GM23248 (cell line): ENCODE measurements at places on chromosomes 4 and X. TPM values are rescaled to one million over a fixed set of nuclear protein-coding genes. Genes with fewer than 3 reads are reported as not detected.

- H3K27me3 ChIP-seq, result no peaks in the 10 kb centered on the region
- no peak overlapping the region for H3K4me3 ChIP-seq
- H3K4me1 ChIP-seq, result no peaks in the 10 kb centered on the region
- DNase-seq, result no peak
Observed at GRCh38 chr4:104352211-104352610, 142.5 kb downstream of the CXXC4 start.

EXOC1L gene
- not detected in 2 replicates for total RNA-seq

LGI2 gene
- total RNA-seq, result not detected in 2 replicates

GRCh38 chrX:120824021-120824420 is 51.6 kb downstream of the CT47B1 start:
- peak; percentile 7 for DNase-seq
- H3K27ac ChIP-seq, result no peak overlapping the region
- no peaks in the 10 kb centered on the region for H3K36me3 ChIP-seq
- H3K4me3 ChIP-seq, result no peak overlapping the region
- no peaks in the 10 kb centered on the region for H3K27me3 ChIP-seq
- no peaks in the 10 kb centered on the region for H3K4me1 ChIP-seq

GRCh38 chr4:135497563-135498152 is 1296.1 kb upstream of the PABPC4L start:
- DNase-seq, result no peak
- H3K4me3 ChIP-seq, result no peak overlapping the region
- no peaks in the 10 kb centered on the region for H3K36me3 ChIP-seq
- no peaks in the 10 kb centered on the region for H3K4me1 ChIP-seq
- H3K27me3 ChIP-seq, result no peaks in the 10 kb centered on the region

DNA sequence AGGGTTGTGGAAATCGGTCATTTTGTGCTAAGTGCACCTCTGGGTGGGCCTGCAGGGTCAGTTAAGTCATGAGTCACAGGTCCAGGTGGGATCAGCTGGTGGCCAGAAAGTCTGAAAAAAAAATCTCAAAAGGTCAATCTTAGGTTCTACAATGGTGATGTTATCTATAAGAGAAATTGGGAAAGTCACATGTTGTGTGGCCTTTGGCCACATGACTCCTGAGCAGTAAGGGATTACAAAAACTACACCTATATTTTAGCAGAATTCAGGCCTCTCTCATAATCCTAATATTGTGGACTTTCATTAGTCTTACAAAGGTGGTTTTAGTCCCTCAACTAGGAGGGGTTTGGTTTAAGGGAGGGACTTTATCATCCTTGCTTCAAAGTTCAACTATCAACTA is 59.1 kb downstream of the UCHL1 start:
- no peak for DNase-seq
- no peak overlapping the region for H3K27ac ChIP-seq
- no peak overlapping the region for H3K4me3 ChIP-seq
- no peaks in the 10 kb centered on the region for H3K36me3 ChIP-seq
- no peaks in the 10 kb centered on the region for H3K4me1 ChIP-seq

KLHL4 gene
- total RNA-seq, result 0.11 TPM in 1 of 2 replicates, not detected in the other

DNA sequence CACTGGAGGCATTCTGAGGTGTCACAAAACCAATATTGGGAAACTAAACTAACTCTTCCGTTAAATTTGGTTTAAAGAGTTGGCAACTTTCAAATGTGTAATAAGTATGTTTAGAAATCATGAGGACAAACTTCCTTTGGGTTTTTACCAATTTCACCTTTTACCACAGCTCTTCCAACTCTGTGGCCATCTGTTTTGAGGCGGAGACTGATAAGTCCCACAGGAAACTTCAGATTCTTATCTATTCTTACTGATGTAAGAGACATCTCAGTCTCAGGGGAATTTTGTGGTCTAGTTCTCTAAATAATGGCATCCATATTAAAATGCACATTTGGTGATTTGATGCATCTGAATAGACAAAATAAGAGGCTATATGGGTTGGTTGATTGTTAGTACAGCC is 229.2 kb upstream of the AFF2 start:
- no peaks in the 10 kb centered on the region for H3K4me1 ChIP-seq
- H3K4me3 ChIP-seq, result no peak overlapping the region
- no peak for DNase-seq
- no peaks in the 10 kb centered on the region for H3K27me3 ChIP-seq

DNA sequence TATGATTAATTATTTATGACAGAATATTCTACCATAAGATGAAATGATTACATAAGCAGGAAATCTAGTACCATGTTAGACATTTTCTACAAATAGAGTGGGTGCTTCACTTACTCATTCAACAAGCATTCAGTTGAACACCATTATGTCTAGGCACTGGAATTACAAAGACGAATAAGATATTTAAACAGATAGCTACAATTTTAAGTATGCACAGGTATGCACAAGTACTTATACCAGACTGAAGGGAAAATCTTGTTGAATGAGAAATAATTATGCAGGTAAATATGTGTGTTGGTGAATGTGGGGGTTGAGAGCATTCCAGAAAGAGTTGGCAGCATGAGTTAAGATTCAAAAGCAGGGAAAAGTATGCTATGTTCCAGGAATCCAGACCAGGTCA is 107.3 kb upstream of the CNKSR2 start:
- no peaks in the 10 kb centered on the region for H3K36me3 ChIP-seq
- no peak for DNase-seq
- no peaks in the 10 kb centered on the region for H3K4me1 ChIP-seq
- H3K27ac ChIP-seq, result no peak overlapping the region
- H3K4me3 ChIP-seq, result no peak overlapping the region
- no peaks in the 10 kb centered on the region for H3K27me3 ChIP-seq

TEC gene
- total RNA-seq, result not detected in 2 replicates

DNA sequence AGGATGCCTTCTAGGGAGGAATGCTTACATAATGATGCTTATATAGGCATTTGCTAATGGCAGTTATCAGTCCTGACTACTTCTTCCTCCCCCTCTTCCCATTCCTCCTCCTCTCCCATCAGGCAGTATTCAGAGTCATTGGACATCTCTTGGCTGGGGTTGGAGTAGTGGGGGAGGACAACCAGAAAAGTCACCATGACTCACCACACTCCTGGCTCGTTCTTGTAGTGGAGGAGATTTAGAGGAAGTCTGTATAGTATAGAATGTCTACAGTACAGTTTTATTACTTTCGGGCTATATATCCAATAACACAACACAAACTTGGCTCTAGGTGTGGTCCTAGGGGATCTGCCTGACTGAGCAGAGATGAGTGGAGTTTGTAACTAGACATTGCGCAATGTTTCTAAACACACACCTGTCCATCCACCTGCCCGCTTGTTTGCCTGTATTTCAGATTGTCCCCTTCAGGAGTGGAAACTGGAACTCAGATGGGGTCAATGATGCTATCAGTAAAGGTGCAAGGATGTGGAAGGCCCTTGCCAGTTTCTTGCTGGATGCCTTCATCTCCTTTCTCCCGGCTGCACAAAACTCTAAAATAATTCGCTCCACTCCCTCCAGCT is 27.9 kb upstream of the KIAA1210 start:
- no peak overlapping the region for H3K4me3 ChIP-seq
- peaks cover 5% of the 10 kb centered on the region; the same call in 1 of the 2 replicates for H3K4me1 ChIP-seq
- H3K36me3 ChIP-seq, result no peaks in the 10 kb centered on the region
- no peak overlapping the region for H3K27ac ChIP-seq

ZFYVE28 gene
- total RNA-seq, result 8.9 and 9.6 TPM in 2 replicates

- H3K27ac ChIP-seq, result no peak overlapping the region
- H3K4me3 ChIP-seq, result no peak overlapping the region
- H3K36me3 ChIP-seq, result no peaks in the 10 kb centered on the region
- peaks cover 13% of the 10 kb centered on the region for H3K4me1 ChIP-seq
Observed at GRCh38 chr4:52822583-52822971, 39.5 kb upstream of the RASL11B start.

GRCh38 chr4:142539796-142540482 is 306.2 kb downstream of the INPP4B start:
- H3K36me3 ChIP-seq, result no peaks in the 10 kb centered on the region
- H3K27ac ChIP-seq, result no peak overlapping the region
- H3K4me3 ChIP-seq, result no peak overlapping the region
- H3K4me1 ChIP-seq, result peaks cover 16% of the 10 kb centered on the region
- H3K27me3 ChIP-seq, result no peaks in the 10 kb centered on the region

N4BP2 gene
- 3.0 and 3.2 TPM in 2 replicates for total RNA-seq

DNA sequence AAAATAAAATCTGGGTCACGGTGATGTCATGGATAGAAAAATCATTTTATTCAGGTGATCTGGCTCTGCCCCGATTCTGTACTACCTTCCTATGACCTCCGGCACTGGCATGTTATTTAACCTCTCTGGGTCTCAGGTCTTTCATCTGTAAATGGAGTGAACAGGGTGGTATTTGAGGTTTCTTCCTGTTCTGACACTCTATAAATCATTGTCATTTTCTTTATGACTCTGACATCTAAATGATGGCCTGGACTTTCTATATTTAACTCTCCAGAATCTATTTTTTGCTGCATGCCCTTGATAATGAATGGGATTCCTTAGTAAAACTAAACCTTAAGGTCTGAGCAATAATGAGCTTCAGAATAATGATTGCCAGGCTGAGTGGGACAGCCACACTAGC is 422.0 kb upstream of the CNKSR2 start:
- H3K27ac ChIP-seq, result no peak overlapping the region
- DNase-seq, result no peak
- no peaks in the 10 kb centered on the region for H3K36me3 ChIP-seq
- H3K27me3 ChIP-seq, result no peaks in the 10 kb centered on the region
- H3K4me3 ChIP-seq, result no peak overlapping the region

GRCh38 chr4:41359422-41359775 is 102.7 kb downstream of the UCHL1 start:
- peaks cover 10% of the 10 kb centered on the region; the same call in 1 of the 2 replicates for H3K4me1 ChIP-seq
- H3K36me3 ChIP-seq, result no peaks in the 10 kb centered on the region
- H3K4me3 ChIP-seq, result no peak overlapping the region
- DNase-seq, result no peak

GRCh38 chr4:62199291-62199810 is 999.2 kb downstream of the ADGRL3 start:
- H3K27me3 ChIP-seq, result no peaks in the 10 kb centered on the region
- H3K4me1 ChIP-seq, result no peaks in the 10 kb centered on the region
- no peak overlapping the region for H3K4me3 ChIP-seq

GRCh38 chrX:66632473-66632872 is 6.4 kb downstream of the EDA2R start:
- H3K27me3 ChIP-seq, result no peaks in the 10 kb centered on the region
- peak overlapping the region; percentile 81 for H3K27ac ChIP-seq
- DNase-seq, result peak; percentile 61

DNA sequence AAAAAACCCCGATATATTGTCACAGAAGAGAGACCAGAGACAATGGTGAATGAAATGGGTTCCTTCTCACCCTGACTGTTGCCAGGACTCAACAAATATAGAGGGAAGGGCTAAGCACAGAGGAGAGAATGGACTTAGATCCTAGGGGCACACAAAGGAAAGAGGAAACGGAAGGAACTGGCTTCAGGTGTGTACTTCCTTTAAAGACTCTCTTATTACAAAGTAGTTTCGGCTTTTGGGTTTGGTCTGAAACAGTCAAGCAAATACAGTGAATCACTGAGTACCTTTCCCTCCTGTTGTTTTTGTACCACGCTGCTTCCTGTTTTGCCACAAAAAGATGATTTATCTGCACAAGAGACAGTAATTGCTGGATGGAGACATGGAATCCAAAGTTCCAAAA is 46.1 kb upstream of the S100G start:
- no peak overlapping the region for H3K4me3 ChIP-seq
- no peaks in the 10 kb centered on the region for H3K27me3 ChIP-seq
- peaks cover 12% of the 10 kb centered on the region for H3K4me1 ChIP-seq
- no peak for DNase-seq

SLC25A53 gene
- total RNA-seq, result 6.1 and 9.9 TPM in 2 replicates

DNA sequence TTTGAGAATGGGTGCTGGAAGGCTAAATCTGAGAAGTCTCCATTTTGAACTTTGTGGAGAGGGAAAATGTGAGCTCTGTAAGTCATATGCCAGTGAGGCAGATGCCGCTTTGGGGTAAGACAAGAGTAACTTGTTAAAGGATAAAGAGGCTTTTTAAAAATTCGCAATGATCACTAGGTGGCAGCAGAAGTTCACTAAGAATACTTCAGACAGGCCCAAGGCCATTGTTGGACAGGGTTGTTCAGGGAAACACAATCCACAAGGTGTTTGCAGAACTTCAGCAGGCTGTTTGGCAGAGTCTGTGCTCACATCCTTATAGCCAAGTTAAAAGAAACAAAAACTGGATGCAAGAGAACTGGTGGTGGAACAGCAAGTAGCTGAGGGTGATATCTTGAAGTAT is 13.7 kb upstream of the PIGA start:
- H3K4me3 ChIP-seq, result no peak overlapping the region
- no peaks in the 10 kb centered on the region for H3K27me3 ChIP-seq
- peak; percentile 70 for DNase-seq
- H3K27ac ChIP-seq, result no peak overlapping the region
- no peaks in the 10 kb centered on the region for H3K36me3 ChIP-seq

DNA sequence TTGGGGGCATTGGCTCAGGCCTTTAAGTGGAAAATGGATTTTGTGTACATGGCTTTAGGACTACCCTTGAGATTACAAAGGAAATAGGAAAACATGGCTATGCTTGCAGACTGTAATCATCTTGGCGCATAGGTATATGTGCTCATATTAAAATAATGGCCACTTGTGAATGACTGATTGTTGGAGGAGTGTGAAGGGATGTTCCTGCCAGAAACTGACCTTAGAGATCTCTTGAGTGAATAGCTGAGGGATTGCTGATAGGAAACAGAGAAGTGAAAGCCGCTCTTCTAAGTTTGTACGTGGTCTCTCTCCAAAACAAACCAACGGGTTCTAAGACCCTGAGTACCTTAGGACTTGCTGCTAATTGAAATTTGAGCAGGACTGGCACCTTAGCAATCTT is 186.0 kb downstream of the MGST2 start:
- no peak overlapping the region for H3K27ac ChIP-seq
- no peaks in the 10 kb centered on the region for H3K27me3 ChIP-seq
- H3K36me3 ChIP-seq, result no peaks in the 10 kb centered on the region
- DNase-seq, result no peak

DNA sequence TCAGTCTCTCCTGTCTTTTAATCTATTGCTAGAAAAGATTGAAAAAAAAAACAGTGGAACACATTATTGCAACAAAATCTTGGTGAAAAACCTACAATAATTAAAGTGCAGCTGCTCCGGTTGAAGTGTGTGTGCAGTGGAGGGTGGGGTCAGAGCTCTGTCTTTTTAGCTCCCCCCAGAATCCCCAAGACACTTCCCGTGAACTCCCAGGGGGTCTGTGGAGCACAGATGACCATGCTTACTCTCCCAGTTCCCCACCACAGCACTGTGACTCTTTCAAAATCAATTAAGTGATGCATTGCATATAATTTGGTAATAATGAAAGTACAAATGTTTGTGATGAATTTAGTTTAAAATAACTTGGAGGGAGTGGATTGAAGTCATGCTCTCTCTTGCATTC is 15.7 kb upstream of the SLC10A4 start:
- no peaks in the 10 kb centered on the region for H3K36me3 ChIP-seq
- H3K27ac ChIP-seq, result no peak overlapping the region
- no peak overlapping the region for H3K4me3 ChIP-seq
- H3K27me3 ChIP-seq, result peaks cover 7% of the 10 kb centered on the region; the same call in 1 of the 2 replicates
